ENCODE measurements at places on chromosomes 2 and 18.

DNA sequence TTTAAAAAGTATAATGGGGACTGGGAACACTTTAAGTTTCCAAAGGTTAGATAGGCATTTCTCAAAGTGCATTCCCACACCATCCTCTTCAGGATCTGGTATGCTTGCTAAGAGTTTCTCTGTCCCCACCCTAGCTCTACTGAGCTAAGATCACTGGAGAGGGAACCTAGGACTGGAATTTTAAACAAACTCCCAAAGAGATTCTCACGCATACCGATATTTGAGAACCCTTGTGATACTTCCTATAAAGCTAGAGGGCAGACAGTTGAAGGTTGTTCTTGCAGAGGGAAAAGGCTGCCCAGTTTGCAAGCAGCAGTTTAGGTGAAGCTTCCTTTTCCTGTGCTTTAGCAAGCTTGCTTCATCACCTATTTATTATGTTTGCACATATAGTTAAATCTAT lies 3.6 kb downstream of the CNRIP1 start:
- DNase-seq, result no peak

- DNase-seq, result no peak
These were observed 5.8 kb upstream of the SFTPB start for GRCh38 chr2:85673716-85674375.

GRCh38 chr18:40864846-40865245 lies 1090.2 kb upstream of the PIK3C3 start:
- no peak for DNase-seq

DNA sequence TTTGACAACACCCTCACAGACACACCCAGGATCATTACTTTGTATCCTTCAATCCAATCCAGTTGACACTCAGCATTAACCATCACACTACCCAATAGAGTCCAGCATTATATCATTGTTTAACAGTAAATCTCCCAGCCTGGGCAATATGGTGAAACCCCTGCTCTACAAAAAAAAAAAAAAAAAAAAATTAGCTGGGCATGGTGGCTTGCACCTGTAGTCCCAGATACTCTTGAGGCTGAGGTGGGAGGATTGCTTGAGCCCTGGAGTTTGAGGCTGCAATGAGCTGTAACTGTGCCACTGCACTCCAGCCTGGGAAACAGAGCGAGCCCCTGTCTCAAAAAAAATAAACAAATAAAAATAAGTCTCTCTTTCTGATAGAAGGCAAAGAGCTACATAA lies 304.0 kb downstream of the STK39 start:
- DNase-seq, result no peak

DNA sequence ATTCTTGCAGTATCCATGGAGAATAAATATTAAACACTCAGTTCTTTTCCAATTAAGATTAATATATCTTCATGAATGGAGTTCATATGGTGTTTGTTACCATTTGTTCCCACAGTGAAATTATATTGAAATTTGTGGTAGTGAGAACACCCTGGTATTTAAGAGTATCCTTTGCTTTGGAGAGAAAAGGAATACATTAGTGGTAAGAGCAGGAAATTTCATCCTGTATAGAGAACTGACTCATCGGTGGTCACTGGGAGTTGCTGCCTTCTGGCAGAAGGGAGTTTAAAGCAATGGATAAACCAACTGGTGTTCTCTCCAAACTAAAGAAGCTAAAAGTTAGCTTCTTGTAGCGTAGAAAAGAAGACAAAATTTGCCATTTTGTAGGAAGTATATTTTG lies 107.3 kb downstream of the MYO1B start:
- no peak for DNase-seq

GRCh38 chr2:43634604-43635306 lies 2.3 kb upstream of the PLEKHH2 start:
- DNase-seq, result no peak

- no peak for DNase-seq
These were observed 60.3 kb downstream of the PTH2R start for GRCh38 chr2:208466920-208467298.

DNA sequence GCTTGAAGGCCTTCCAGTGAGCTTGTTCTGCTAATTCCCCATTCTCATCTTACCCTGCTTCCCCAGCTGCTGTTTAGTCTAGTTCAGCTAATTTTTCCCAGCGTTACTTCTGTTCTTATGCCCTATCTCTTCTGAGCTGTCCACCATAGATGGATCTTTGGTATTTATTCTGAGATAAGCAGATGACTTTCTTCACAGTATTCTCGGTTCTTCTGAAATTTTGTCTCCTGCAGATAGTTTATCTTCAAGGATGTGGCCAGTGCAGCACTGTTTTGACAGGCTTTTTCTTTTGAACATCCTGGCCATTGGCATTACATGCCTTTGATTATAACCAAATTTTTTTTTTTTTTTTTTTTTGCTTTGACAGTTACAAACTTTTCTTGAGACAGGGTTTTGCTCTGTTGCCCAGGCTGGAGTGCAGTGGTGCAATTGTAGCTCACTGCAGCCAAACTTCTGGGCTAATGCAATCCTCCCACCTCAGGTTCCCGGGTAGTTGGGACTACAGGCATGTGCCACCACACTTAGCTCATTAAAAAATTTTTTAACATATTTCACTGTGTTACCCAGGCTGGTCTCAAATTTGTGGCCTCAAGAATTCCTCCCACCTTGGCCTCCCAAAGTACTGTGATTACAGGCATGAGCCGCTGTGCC lies 134.2 kb downstream of the WDSUB1 start:
- no peak for DNase-seq

DNA sequence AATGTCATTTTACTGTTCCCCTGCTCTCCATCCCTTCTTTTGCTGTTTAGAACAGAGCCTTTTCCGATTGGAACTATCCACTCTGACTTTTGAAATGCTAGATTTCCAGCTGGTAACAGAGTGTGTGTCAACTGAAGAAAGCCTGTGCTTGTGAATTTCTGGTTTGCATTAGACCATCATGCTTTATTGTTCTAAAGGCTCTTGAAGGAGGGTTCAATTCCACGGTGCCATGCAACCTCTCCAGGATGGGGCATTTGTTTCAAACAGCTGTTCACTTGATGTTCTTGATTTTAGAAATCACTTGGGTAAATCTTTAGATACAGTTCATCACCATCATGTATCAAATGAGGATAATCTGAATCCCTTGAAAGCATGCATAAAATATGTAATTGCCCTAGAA lies 156.7 kb downstream of the QPCT start:
- no peak for DNase-seq

- DNase-seq, result no peak
These were observed 34.7 kb downstream of the SPTBN1 start for GRCh38 chr2:54490863-54491262.

GRCh38 chr2:41498781-41499180 lies 549.0 kb upstream of the PKDCC start:
- DNase-seq, result no peak

GRCh38 chr2:9341337-9341887 lies 81.9 kb downstream of the ITGB1BP1 start:
- no peak for DNase-seq
